ENCODE measurements at places on chromosomes 6 and 20.

DNA sequence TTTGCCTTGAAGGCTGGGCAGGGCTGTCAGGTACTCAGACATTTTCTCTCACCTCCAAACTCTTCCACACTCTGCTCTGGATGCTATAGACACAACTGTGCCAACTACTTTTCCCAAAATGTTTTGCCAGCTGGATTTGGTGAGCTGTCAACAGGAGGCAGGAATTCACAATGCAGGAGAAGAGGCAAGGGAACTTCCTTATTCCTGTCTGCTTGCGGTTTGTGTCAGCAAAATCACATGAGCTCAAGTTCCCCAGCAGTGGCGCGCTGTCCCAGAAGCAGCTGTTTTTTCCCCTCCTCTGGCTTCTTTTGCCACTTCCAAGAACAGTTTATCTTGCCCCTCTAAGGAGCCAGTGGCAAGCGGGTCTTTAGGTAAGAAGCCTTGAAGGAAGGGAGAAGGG, 608.2 kb downstream of the PRKN start:
- DNase-seq, result no peak

DNA sequence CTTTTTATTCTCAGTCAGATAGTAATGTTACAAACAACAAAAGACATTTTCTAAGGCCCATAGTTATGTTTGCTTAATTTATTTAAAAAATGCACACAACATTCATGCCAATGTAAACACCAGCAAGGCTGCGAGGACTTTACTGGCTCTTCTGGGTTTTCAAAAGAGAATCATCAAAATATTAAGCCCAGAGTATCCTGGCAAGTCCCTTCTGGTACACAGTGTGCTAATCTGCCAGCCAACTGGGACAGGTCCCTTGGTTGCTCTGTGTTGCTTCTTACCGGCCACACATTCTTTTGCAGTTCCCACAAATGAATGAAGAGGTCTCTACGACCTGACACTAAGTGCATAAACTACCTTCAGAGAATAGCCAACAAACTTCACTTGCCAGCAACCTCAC, 42.6 kb upstream of the SPDEF start:
- no peak for DNase-seq

- no peak for DNase-seq
Observed at GRCh38 chr20:43563429-43563828, 4.6 kb downstream of the SGK2 start.

DNA sequence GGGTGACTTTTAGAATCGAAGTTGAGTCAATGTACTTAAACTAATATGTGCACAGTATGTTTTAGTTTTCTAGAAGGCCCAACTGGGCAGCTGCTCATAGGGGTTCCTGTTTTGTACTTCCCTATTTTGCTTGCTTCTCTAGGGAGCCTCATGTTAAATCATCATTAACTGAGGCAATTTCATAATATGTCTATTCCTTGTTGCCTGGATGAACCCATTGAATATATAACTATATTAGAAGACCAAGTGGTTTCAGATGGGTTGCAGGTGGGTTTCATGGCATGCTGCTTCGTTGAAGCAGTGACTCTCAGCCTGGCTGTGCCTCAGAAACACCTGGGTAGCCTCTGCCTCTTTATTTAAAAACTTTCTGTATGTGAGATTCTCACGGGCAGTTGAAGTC, 22.2 kb downstream of the CARMIL1 start:
- DNase-seq, result no peak

DNA sequence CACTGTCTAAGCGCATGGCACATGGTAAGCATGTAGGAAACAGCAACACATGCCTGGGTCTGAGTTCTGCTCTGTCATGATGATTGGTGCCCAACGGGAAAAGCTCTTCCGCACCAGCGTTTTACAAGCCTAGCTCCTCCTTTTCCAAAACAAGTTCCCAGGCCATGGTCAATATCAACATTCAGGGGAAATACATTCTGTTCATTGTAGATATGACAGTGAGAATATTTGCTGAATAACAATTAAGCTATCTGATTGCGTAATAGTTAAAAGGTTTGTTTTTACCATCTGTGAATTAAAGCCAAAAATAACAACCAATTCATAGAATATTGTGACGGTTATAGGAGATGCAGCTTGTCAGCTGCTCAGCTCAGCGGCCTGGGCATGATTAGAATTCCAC, 404.3 kb upstream of the SLC35B3 start:
- no peak for DNase-seq

DNA sequence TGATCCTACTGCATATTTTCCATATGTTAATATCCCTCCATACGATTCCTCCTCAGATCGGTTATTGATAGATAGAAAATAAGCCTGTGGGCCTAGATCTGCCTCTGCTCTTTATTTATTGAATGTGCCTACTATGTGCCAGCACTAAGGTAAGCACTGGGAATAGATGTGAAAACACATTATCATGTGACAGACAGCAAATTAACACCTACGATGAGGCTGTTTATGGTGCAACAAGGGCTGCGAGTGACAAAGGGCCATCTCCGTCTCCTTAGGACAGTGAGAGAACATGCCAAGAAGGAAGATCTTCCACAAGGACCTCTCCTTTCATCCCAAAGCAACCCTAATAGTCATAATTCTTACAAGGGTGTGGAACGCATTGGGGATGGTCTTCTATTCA, 90.5 kb downstream of the MYB start:
- DNase-seq, result no peak

DNA sequence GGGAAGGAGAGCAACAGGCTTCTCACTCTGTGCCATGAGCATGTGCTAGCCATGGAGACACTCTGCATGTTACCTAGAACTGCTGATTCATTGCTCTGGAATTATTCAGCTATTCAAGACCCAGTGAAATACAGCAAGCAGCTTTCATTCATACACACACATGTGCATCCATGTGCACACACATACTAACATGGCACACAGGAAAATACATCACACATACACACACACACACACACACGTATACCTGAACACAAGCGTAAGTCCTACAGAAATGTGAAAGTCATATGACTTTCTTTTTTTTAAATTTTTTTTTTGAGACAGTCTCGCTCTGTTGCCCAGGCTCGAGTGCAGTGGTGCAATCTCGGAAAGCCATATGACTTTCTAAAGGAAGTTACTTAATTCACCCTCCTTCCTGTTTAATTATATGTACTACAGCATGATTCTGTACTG, 108.2 kb upstream of the NFATC2 start:
- no peak for DNase-seq

DNA sequence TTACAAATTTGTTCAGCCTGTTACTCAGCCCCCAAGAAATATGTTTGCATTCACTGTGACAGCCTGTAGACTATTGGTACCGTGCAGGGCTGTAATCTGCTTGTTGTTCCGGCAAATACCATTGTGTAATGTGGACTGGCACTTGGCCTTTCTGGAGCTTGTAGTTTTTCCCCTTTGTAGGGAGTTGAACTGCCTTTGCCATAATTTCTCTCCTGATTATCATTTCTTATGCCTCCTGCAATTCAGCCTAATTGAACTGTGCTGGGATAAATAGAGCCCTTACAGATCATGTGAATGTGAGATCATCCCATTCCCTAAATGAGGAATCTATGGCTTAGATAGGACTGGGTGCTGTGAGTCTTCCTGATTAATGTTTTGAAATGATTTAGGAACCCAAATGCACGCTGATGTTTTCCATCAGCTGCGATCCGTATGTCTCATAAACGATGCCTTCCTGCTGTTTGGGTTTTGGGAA, 185.1 kb downstream of the JARID2 start:
- DNase-seq, result no peak

DNA sequence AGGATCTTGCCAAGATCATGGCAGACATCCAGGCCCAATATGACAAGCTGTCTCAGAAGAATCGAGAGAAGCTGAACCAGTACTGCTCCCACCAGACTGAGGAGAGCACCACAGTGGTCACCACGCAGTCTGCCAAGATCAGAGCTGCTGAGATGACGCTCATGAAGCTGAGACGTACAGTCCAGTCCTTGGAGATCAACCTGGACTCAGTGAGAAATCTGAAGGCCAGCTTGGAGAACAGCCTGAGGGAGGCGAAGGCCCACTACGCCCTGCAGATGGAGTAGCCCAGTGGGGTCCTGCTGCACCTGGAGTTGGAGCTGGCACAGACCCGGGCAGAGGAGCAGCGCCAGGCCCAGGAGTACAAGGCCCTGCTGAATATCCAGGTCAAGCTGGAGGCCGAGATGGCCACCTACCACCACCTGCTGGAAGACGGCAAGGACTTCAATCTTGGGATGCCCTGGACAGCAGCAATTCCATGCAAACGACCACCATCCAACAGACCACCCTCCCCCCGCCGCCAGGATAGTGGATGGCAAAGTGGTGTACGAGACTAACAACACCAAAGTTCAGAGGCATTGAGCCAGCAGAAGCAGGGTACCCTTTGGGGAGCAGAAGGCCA, 44.7 kb upstream of the GRM4 start:
- DNase-seq, result no peak

DNA sequence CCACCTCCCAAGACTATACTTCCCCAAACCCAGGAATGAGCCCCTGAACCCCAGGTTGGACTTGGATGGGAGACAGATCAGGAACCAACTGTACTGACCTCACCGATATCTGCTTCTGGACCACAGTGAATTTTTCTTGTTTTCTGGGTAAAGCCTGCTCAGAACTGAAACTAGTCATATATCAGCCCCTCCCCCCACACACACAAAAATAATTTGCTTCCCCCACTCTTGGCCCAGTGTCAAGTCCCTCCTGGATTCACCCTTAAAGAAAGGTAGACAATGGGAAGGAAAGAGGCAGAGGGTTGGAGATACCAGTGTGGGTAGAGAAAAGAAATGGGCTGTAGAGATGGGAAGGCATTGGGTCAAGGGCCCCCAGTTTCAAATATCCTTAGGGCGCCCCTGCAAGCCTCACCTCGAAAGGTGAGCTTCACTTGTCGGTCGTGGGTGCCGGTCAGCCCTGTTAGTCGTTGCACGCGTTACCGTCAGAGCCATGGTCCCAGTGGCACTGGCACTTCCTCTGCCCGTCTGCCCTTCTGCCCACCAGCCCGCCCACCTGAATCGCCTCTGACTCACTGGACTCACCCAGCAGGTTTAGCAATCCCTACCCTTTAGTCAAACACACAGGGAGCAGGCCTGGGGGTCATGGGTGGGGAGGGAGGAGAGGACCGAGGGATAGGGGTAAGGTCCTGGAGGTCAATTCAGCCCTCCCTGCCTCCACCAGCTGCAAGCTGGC, 8.5 kb upstream of the SPAG4 start:
- no peak for DNase-seq

DNA sequence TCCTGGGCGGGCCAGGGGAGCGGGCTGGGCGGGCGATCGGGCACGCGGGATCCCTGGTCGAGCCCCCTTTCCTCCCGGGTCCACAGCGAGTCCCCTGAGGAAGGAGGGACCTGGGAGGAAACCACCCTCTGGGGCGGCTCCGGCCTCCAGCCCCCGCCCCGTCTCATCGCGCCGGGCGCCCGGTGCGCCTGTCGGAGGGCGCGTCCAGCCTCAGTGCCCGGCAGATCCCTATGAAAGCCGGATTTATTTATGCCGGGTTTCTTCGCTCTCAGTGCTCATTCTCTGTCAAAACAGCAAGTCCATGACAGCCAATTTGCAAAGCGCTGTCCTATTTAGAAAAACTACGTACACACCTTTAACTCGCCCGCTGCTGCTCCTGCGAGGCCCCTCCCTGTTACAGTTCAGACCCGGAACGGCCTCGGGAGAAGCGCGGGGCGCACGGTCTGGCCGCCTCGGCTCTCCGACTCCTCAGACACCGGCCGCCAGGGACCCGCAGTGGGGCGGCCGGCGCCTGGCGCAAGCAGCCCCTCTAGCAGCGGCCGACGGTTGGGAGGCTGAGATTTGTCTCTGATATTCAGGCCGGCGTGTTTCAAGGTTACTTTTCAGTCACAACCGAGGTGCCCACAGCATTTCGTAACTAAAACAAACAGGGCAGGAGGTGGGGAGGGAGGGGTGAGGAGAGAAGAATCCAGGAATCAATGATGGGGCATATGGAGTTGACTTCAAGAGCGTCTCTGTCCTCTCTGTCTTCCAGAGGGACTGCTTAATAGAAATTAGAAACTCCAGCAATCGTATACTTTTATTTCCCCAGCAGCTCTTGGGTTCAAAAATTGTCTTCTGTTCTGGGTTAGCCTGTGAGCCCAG, 782 bp upstream of the FOXA2 start:
- no peak for DNase-seq

- DNase-seq, result no peak
Observed at GRCh38 chr20:33301192-33301930, 18.3 kb downstream of the BPIFB1 start.

DNA sequence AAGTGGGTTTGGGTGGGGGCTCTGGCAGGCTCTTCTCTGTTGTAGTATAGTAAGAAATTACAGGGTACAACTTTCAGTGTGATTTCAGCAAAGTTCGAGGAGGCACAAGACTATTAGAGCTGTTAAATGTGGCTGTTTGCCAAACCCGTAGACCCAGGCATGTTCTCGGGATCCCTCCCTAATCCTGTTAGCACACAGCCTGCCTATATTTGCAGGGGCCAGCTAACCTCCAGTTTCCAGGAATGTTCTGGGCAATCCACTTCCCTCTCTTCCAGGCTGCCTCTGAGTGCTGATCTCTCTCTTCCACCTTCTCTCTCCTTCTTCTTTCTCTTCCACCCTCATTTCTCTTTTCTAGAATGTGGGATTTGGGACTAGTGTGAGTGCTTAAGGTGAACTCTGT, 34.8 kb upstream of the ZFP64 start:
- DNase-seq, result no peak

- no peak for DNase-seq
Observed at GRCh38 chr6:143575440-143575839, 63.9 kb upstream of the FUCA2 start.

DNA sequence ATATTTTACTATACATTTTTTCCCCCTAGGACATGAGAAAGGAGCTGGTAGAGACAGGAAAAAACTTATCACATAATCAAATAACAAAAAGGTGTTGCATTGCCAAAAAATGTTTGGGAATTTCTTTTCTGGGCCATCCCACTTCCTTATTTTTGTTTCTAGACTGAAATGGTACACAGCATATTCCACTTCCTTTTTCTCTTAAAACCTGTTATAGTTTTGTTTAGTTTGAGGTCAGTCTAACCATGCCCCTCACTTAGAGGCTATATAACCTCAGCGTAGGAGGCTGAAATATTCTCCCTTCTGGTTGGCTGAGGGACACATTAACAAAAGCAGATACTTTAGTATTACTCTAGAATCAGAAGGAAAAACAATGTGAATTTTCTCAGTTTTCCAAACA, 323.9 kb downstream of the GJA1 start:
- no peak for DNase-seq

DNA sequence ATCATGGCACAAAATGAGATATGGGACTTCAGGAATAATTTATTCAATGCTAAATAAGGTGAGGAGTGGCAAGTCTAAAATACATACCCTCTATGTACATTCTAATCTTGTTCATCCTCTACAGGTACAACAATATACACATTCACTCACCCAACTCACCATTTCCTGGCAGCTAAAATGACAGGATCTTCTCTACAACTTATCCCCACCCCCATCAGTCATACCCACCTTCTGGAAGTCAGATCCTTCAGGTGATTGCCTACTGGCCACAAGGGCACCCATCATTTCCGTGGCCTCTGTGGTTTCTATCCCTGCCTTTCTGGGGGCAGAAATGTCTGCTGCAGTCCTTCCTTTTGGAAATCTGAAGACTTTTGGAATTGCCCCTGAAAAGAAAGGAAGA, 22.8 kb upstream of the CRIP3 start:
- no peak for DNase-seq

Data from activated T-helper 9 cell treated with anti-CD3 and anti-CD28 coated beads, Interleukin-2, amount 50 U/mL, for 16 hours (primary cell).